Activated CD4-positive, alpha-beta memory T cell treated with anti-CD3 and anti-CD28 coated beads, Interleukin-2, amount 10 ng/mL, durations not matched to agents 7 days and 5 days (primary cell): ENCODE measurements at places on chromosomes 4 and X.

DNA sequence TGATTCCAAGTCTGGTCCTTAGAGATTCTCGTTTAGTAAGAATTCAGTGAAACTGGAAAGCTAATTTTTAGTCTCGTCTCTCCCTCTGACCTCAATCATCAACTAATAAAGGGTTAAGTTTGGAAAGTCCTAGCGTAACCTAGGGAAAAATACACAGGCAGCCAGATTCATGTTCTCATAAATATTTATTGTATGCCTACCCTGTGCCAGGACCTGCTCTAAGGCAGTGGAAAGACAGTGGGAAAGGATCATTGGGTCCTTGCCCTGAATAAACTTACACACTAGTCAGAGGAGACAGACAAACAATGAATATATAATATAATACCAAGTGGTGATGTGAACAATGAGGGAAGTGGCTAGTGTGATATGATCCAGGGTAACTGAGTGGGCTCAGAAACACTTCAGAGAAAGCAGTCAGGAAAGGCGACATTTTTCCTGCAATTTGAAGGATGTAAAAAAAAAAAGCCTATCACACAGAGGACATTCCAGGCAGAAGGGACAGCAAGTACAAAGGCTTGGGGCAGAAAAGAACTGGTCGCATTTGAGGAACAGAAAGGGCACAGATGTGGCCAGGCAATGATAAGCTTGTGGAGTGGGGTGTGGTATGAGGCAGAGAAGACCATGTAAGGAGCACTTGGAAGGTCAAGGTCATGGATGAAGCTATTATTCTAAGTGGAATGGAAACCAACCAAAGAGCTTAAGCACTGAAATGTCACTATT, 128.8 kb downstream of the AMELX start:
- no peak for DNase-seq
- H3K4me3 ChIP-seq, result no peak overlapping the region
- H3K36me3 ChIP-seq, result no peaks in the 10 kb centered on the region
- peaks cover 12% of the 10 kb centered on the region for H3K27me3 ChIP-seq

GRCh38 chr4:10099499-10100325, 16.9 kb downstream of the WDR1 start:
- peak overlapping the region; percentile 30 for H3K4me3 ChIP-seq
- H3K36me3 ChIP-seq, result peaks cover 94% of the 10 kb centered on the region
- H3K27me3 ChIP-seq, result no peaks in the 10 kb centered on the region
- H3K4me1 ChIP-seq, result peaks cover 99% of the 10 kb centered on the region
- peak overlapping the region; percentile 95 for H3K27ac ChIP-seq

DNA sequence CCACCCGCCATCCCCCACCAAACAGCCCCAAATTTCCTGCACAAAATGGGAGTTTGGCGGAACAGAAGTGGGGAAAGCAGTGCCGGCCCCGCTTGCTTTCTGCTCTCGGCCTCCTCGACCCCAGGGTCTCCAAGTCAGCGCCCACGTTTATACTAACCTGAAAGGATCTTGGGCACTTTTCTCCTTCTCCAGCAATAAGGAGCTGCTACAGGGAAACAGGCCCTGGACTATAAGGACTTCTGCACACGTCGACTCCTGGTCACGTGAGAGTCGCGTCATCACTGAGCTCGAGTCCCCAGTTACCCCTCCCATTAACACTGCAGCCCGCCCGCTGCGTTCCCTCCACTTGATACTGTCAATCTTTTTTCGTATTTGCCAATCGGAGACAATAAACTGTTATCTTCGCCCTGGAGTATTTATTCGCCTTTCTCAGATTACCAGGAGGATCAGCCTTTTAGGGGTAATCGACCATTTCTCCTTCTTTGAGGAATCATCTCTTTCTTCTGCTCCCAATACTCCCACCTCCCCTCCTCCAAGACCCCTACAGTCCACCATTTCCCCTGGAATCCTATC, at the start of gene TCEAL8:
TCEAL8 (minus strand) TSS at position 235 of the 573 bp plus-strand sequence. CDS start 1,176 bp downstream, outside the sequence.
- H3K4me1 ChIP-seq, result peaks cover 16% of the 10 kb centered on the region
- H3K27ac ChIP-seq, result peak within 1 kb of the TSS; percentile 90
- DNase-seq, result peak; percentile 69
- no peaks in the 10 kb centered on the region for H3K27me3 ChIP-seq
- peaks cover 18% of the 10 kb centered on the region for H3K36me3 ChIP-seq

GRCh38 chr4:147312376-147313046, 168.4 kb upstream of the EDNRA start:
- H3K27ac ChIP-seq, result no peak overlapping the region
- H3K4me3 ChIP-seq, result no peak overlapping the region
- H3K4me1 ChIP-seq, result no peaks in the 10 kb centered on the region
- H3K36me3 ChIP-seq, result no peaks in the 10 kb centered on the region
- H3K27me3 ChIP-seq, result no peaks in the 10 kb centered on the region
- DNase-seq, result no peak

GRCh38 chrX:153769158-153769864, 5.3 kb downstream of the PLXNB3 start:
- no peak overlapping the region for H3K4me3 ChIP-seq
- H3K27ac ChIP-seq, result no peak overlapping the region

DNA sequence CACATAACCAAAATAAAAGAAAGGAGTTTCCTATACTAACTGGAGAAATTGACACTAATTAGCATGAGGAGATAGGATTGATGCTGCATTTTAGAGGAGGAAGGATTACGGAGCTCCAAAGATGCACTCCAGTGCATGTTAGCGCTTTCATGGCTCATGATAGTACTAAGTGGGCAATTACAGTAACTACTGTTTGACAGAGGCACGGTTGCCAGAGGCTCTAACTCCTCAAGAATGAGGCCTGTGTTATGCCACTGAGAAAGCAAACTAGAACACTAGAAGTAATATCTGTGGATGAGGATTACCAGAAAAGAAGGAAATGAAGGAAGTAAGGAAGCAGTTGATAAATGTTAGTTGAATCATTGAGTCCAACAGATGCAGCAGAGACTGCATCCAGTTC, 19.6 kb upstream of the PDGFC start:
- no peak overlapping the region for H3K27ac ChIP-seq
- no peaks in the 10 kb centered on the region for H3K27me3 ChIP-seq
- H3K4me1 ChIP-seq, result no peaks in the 10 kb centered on the region
- no peak for DNase-seq

DNA sequence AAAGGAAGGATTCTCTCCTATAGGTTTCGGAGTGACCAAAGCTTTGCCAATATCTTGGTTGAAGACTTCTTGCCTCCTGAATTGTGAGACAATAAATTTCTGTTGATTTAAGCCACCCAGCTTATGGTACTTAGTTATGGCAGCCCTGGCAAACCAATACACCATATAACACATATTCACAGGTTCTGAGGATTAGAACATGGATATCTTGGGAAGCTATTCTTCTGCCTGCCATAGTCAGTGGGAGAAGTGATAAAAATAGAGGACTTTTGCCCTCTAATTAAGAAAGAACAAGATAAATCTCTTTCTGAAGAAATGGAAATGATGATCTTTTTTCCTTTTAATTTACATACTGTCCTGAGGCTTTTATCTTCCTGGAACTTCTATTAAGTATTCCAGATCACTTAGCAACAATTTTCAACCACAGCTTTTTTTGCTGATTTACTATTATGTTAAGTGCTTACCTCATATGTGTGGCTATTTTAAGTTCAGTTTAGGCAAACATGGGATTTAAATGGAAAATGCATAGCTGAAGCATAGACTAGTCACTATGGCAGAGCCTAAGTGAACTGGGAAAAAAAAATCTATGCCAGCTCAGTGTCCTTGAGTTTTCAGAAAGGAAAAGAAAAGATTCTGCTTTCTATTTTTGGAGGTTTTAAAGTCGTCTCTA, 381.7 kb downstream of the STPG2 start:
- no peak for DNase-seq
- no peaks in the 10 kb centered on the region for H3K4me1 ChIP-seq
- H3K4me3 ChIP-seq, result no peak overlapping the region

- H3K27ac ChIP-seq, result no peak overlapping the region
- no peak overlapping the region for H3K4me3 ChIP-seq
- no peaks in the 10 kb centered on the region for H3K27me3 ChIP-seq
- H3K4me1 ChIP-seq, result peaks cover 60% of the 10 kb centered on the region
- DNase-seq, result no peak
Observed at GRCh38 chrX:19686876-19687275, 171.6 kb upstream of the MAP3K15 start.

DNA sequence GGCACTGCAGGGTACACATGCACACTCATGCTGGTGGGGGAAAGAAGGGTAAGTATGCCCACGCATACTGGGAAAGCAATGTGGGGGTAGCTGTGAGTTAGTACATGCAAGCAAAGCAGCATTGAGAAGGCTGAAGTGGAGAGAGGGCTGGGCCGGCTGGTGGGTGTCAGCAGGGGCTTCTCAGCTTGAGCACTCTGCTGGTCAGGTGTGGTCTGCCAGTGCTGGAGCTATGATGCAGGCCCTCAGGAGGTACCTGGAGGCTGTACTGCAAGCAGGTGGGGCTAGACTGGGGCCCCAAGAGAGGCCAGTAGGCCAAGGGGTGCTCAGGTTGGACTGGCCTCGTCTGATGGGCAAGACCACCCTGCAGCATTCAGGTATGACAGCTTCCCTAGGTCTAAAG, 61.9 kb upstream of the SERPINA7 start:
- no peak overlapping the region for H3K27ac ChIP-seq
- H3K27me3 ChIP-seq, result no peaks in the 10 kb centered on the region
- no peak overlapping the region for H3K4me3 ChIP-seq
- H3K4me1 ChIP-seq, result no peaks in the 10 kb centered on the region
- H3K36me3 ChIP-seq, result no peaks in the 10 kb centered on the region

- no peaks in the 10 kb centered on the region for H3K36me3 ChIP-seq
- no peak overlapping the region for H3K4me3 ChIP-seq
- H3K4me1 ChIP-seq, result peaks cover 26% of the 10 kb centered on the region
- DNase-seq, result no peak
- H3K27ac ChIP-seq, result no peak overlapping the region
Observed at GRCh38 chr4:40719008-40719623, 30.6 kb upstream of the NSUN7 start.

- no peaks in the 10 kb centered on the region for H3K27me3 ChIP-seq
- no peak overlapping the region for H3K4me3 ChIP-seq
Observed at GRCh38 chrX:82224961-82225360, 1023.1 kb downstream of the SH3BGRL start.

DNA sequence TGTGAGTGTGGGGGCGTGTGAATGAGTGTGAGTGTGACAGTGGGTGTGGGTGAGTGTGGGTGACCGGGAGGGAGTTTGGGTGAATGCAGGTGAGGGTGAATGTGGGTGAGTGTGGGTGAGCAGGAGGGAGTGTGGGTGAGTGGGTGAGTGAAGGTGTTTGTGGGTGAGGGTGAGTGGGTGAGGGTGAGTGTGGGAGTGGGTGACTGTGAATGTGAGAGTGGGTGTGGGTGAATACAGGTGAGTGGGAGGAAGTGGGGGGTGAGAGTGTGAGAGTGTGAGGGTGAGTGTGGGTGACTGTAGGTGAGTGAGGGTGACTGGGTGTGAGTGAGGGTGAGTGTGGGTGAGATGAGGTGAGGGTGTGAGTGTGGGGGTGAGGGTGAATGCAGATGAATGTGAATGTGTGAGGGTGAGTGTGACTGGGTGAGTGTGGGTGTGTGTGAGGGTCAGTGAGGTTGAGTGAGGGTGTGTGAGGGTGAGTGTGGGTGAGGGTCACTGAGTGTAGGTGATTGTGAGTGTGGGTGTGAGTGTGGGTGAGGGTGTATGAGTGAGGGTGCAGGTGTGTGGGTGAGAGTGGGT, 1677.3 kb upstream of the TENM3 start:
- H3K36me3 ChIP-seq, result no peaks in the 10 kb centered on the region
- H3K27me3 ChIP-seq, result no peaks in the 10 kb centered on the region
- DNase-seq, result no peak

DNA sequence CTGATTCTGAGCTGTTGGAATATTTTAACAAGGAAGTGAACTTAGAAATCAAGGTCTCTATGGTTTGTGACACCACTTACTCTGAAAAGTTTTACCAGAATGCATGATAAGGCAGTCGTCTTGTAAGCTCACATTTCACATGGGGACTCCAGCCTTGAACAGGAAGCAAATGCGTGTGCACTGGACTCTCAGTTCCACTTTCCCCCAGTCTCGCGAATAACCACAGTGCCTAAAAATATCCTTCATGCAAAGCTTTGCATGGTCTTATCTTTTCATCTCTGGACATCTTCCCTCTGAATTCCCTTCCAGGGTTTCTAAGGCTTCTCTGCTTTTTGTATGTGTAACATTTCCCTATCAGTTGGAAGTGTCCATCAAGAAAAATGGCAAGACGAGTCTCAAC, 581.8 kb downstream of the NLGN4X start:
- H3K4me1 ChIP-seq, result no peaks in the 10 kb centered on the region
- H3K36me3 ChIP-seq, result no peaks in the 10 kb centered on the region
- no peak overlapping the region for H3K27ac ChIP-seq
- H3K4me3 ChIP-seq, result no peak overlapping the region
- no peaks in the 10 kb centered on the region for H3K27me3 ChIP-seq

DNA sequence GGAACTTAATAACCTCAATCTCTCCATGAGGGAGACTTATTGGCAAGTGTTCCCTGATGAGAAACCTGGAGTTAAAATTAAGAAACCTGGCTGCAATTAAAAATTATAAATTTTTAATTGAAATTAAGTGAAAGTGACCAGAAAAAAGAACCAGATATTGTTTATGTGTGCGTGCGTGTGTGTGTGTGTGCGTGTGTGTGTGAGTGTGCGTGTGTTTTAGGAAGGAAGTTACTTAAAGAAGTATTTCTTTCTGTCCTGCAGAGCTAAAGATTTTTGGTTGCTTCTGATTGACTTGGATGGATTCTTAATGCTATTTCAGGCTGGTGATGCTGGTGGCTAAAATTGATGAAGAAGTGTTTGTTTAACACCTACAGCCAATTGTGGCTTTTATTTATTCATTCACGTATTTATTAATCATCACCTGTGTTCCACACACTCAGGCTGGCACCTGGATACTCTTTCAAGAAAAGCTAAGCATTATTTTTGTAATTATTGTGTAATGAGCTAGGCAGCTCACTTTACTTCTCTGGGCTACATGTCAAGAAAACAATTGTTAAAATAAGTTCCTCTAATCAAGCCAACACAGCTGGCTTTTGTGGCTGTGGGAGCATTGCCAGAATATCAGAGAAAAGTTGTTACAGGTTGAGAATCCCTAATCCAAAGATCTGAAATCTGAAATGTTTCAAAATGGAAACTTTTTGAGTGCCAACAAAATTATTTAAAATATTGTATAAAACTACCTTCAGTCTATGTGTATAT, 68.5 kb downstream of the CEP44 start:
- H3K27me3 ChIP-seq, result peaks cover 40% of the 10 kb centered on the region
- H3K27ac ChIP-seq, result no peak overlapping the region
- H3K4me3 ChIP-seq, result no peak overlapping the region

DNA sequence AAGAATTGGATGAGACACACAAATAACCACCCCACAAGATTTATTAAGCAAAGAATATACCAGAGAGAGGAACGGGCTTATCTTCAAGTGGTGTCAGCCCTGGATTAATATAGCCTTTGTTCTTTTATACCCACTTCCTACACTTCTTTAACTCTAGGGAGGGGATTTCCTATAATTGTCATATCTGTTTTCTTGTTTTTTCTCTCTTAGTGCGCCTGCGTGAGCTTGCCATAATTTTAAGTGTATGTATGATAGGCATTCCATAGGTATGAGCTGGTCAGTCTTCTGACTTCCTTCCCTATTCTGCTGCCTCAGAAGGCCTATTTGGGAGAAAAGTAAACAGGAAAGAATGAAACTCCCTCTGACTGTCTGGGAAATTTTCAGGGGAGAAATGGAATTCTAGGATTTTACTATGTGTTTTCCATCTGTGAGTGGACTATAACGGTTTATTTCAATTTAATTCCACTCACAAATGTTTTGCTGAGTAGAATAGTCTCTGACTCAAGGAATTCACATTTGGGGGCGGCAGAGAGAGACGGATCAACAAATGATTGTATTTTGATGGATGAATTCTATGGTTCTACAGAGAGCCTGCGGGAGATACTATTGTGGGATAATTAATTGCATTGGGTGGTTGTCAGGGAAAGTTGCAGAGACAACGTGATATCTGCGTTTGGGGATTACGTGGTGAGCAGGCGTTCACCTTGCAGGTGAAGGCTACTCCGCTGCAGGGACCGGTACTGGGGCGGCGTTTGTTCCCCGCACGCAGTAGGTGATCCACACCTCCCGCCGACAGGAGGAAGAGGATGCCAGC, 626 bp upstream of the CEP135 start:
- DNase-seq, result peak; percentile 30
- peak overlapping the region; percentile 94 for H3K27ac ChIP-seq
- no peaks in the 10 kb centered on the region for H3K27me3 ChIP-seq
- peaks cover 46% of the 10 kb centered on the region for H3K4me1 ChIP-seq
